ENCODE measurements at places on chromosomes 2 and 18. TPM values are rescaled to one million over a fixed set of nuclear protein-coding genes. Genes with fewer than 3 reads are reported as not detected.

Gene ANKRD39
- total RNA-seq, result 3.4 TPM

Gene CNTNAP5
- total RNA-seq, result under 0.01 TPM

Gene CAPN14
- total RNA-seq, result 0.28 TPM

Gene TLK1
- total RNA-seq, result 12.8 TPM

Gene DSG3
- under 0.01 TPM for total RNA-seq

Gene STAM2
- total RNA-seq, result 65.4 TPM

Gene ALK
- not detected for total RNA-seq

Gene NTSR2
- total RNA-seq, result not detected

Gene FBXO48
- total RNA-seq, result 0.28 TPM

Gene CEP76
- 10.9 TPM for total RNA-seq
